Neural crest cell (in vitro differentiated cells): ENCODE measurements at places on chromosomes 16 and 17.
A peak's percentile ranks its signal among the peaks of the same experiment; 100 is the strongest.

DNA sequence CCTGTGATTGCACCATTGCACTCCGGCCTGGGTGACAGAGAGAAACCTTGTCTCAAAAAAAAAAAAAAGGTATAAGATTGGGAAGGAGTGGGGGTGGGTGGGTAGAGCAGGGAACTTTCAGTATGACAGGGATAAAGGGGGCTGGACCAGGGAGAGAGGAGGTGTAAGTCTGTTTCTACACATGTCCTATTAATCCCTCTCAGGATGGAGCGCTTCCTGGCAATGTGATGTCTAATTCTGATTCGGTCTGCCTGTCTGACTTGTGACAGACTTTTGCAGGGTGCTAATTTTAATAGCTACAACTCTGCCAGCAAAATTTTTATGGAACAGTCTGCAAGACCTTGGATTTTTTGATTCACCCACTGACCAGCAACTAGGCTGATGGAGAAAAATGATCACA, 53.8 kb upstream of the SLC25A19 start:
- no peak for DNase-seq

DNA sequence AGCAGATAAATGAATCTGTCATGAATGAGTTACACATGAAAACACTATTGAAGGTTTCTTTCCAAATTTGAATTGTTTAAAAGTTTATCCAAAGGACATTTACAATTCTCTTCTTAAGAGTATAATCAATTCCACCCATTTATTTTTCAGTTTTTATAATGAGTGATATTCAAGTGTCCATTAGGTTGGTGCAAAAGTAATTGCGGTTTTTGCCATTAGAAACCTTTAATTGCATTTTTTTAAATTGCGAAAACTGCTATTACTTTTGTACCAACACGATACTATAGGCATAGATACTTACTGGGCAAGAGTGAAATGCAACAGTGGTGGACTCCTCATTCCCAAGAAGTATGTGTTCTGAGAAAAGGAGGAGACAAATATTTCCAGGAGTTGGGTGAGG, 422.7 kb upstream of the MON1B start:
- no peak for DNase-seq

- DNase-seq: no peak
Observed at GRCh38 chr17:77442976-77443747, 302.4 kb downstream of the SEC14L1 start.

DNA sequence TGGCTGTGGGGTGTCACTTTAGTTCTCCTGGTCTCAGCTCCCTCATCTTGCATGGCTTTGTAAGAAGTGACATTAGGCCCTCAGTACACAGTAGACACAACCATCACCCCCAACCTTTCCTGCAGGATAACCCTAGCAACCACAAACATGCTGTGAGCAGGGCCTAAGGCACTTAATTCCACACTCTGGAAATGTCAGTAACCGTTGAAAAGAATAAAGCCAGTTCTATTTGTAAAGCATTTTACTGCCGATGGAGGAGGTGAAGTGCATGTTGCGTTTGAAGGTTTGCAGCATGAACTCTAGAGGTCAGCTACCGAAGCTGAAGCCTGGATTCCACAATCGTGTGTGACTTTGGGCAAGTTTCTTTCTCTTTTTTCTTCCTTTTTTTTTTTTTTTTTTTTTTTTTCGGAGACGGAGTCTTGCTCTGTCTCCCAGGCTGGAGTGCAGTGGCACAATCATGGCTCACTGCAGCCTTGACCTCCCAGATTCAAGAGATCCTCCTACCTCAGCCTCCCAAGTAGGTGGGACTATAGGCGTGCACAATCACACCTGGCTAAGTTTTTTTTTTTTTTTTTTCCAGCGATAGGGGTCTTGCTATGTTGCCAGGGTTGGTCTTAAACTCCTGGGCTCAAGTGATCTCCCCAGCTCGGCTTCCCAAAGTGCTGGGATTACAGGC, 26.1 kb upstream of the TOB1 start:
- DNase-seq: no peak

GRCh38 chr16:31700530-31701388, 172.8 kb upstream of the ZNF267 start:
- peak; percentile 67 for DNase-seq

- no peak for DNase-seq
Observed at GRCh38 chr17:33712120-33712519, 419.0 kb upstream of the ASIC2 start.

DNA sequence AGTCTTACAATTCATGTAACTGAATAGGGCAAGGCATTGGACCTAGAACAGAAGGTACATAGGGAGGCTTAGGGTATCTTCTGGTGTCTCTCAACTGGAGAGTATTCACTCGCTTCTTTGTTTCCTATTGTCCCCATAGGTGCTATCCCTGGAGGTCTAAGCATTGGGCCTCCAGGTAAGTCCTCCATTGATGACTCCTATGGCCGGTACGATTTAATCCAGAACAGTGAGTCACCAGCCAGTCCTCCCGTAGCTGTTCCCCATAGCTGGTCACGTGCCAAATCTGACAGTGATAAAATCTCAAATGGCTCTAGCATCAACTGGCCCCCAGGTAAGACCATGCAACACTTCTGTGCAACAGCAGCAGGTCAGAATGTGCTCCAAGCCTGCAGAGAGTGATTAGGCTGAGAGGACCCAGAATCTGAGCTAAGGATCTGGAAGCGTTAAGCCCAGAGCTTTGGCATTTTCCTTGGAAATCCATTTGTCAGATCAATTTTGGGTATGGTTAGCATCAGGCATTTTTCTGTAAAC, 35.7 kb downstream of the TMC6 start:
- DNase-seq: no peak

DNA sequence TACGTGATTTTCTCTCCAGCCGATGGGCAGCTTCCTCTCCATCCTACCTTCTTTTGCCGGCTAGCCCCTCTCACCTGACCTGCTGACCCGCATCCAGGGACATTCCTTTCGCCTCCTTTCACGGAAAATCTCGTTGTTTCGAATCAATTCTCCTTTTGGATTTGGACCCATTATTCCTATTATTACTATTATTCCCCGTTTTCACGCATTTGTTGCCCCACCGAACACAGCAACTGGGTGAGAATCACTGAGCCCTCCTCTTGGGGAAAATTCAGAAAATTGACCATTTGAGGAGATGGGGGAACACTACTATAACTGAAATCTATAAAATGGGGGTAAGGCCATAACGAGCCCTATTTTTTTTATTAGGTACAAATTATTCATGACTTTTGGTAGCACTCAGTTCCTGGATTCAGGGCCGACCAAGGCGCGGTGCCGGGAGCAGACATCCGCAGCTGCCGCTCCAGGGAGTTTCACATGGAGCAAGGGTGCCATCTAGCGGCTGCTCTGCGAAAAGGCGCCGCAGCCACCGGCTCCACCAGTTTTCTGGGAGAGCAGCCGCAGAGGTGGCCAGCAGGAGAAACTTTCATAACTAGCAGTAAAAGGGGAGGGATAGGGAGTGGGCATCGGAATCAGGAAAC, 3.3 kb upstream of the HOXB8 start:
- DNase-seq: peak; percentile 96

GRCh38 chr17:4152471-4152870, 9.5 kb downstream of the CYB5D2 start:
- no peak for DNase-seq

- DNase-seq: no peak
Observed at GRCh38 chr17:62693616-62694409, 66.3 kb downstream of the MRC2 start.

GRCh38 chr17:57962279-57963148, 7.3 kb upstream of the CUEDC1 start:
- DNase-seq: no peak

GRCh38 chr17:57292091-57292490, 35.8 kb downstream of the MSI2 start:
- DNase-seq: no peak

- DNase-seq: peak; percentile 57
Observed at GRCh38 chr16:1090620-1091587, 5.1 kb downstream of the C1QTNF8 start.

DNA sequence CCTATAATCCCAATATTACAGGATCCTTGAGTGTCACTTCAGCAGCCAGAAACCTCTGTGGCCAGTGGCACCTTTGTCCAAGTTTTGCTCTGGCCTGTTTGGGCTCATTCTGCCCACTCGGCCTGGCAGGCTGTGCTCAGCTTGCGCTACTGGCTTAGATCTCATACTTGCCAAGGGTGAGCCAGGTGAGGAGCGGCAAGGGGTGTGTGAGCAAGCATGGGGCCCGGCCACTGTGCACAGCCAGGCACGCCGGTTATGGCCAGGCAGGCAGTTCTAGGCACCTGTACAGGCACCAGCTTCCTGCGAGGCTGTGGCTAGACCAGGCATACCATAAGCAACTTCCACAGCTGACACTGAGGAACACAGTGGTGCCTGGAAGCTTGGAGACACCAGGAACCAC, 16.9 kb upstream of the USP22 start:
- no peak for DNase-seq

- no peak for DNase-seq
Observed at GRCh38 chr17:72691586-72691985, 400.9 kb downstream of the SLC39A11 start.

DNA sequence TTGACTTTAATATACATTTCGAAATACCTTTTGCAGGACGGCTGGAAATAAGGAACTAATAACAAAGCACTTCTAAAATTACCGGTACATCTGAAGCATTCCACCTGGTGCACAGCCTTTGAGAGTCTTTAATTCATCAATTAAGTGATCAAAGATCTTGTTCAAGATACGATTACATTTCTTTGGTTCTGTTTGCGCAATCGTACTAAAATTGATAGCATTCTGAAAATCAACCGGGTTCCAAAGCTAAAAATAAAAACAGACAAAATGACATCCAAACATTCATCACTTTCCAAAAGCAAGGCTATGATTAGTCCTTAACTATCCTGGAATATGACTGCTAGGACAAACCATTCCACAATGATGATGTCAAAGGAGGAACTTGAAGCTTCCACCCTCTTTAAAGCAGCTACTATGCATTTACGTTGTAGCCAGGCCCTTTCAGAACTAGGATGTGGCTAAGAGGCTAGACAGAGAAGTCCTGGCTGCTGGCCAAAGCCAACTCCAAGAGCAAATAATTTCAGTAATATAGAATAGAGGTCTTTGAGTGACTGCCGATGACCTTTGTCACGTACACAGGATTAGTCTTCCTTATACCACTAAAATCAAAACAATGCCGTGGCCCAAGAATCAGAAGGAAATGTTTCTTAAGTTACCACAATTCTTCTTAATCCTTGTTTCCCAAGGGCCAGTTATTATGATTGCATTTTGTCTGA, 299.8 kb upstream of the PSMD7 start:
- no peak for DNase-seq

DNA sequence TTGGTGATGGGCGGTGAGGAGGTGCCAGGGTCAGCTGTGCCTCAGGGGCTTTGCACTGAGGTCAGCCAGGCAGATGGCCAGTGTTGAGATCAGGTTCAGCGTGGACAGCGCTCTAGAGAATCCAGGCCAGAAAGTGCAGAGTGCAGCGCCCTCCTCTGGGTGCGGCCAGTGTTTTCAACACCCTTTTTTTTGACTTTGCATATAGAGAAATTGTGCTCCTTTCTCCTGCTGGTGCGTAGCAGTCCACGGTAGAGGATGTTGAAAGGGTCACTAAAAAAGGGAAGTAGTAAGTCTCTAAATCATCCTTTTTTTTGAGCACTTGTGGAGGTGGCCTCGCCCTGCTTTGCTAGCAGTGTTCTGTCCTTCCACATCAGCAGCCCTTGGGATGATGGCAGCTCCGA, 53.9 kb downstream of the BANP start:
- DNase-seq: no peak

DNA sequence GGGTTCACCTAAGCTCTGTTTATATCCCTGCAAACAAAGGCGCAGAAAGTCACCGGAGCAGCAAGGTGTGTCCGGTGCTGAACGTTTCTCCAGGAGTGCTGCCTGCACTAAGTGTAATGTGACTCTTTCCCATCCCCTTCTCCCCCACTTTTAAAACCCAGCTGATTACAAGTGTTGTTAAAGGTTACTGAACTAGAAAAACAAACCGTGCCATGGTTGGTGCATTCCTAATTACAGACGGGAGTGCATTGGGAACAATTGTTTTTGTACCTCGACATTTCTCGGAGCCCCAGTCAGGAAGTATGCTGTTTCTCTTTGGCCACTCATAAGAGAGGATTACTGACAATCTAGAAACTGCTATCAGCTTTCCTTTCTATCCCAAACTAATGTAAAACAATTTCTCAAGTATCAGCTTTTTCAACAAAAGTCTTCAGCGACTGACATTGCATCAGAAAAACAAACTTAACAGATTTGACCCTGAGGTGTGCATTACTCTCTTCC, 441.0 kb upstream of the SALL1 start:
- DNase-seq: no peak

DNA sequence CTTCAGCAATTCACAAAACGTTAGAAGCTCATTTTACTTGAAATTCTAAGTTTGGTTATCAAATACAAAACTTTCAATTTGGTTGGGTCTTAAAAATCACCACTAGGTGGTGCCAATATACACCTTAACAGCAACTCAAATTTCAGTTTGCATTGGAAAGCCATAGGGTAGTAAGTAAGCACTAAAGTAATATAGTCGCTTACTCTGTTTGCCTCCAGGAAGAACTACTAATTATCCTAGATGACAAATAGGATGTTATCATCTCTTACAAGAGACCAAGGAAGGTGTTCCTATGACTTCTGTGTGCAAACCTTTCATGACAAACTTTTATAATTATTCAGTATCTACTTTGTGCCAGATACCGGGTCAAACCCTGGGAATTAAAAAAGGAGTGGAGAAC, 93.3 kb downstream of the MYO1D start:
- no peak for DNase-seq

GRCh38 chr16:82456683-82457082, 170.1 kb upstream of the CDH13 start:
- peak; percentile 57 for DNase-seq

- no peak for DNase-seq
Observed at GRCh38 chr17:50882851-50883250, 16.7 kb upstream of the TOB1 start.

- no peak for DNase-seq
Observed at GRCh38 chr17:33151565-33151964, 141.5 kb downstream of the ASIC2 start.

DNA sequence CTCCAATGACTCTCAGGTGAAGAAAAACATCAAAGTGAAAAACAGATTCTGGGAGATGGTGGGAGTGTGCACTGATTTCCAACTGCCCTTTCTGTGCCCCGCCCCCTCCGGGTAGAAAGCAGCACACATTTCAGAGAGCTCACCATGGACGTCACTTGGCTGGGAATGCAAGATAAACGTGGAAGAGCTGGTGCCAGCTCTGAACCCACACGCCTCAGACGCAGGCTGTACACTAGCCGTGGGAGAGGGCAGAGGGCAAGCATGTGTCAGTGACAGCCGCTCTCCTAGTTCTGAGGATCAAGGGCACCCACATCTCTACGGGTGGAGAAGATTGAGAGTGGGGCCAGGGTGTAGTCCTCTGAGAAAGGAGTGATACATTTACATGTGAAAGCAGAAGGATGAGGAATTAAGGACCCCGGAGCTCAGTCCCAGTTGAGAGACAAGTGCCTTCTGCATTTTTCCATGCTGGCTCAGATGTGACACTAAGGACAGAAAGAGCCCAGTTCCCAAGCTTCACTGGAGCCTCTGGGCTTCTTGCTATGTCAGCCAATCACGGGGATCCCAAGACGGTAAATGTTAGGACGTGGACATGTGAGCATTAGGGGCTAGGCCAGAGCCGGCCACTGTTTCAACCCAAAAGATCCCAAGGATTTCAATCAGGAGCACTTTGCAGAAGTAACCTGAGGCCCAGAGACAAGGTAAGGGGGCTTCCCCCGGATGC, 101.3 kb downstream of the ZFHX3 start:
- no peak for DNase-seq
